ENCODE measurements at places on chromosomes 3 and 15.

GRCh38 chr3:82012775-82013174 is 251.3 kb upstream of the GBE1 start:
- no peak for DNase-seq

DNA sequence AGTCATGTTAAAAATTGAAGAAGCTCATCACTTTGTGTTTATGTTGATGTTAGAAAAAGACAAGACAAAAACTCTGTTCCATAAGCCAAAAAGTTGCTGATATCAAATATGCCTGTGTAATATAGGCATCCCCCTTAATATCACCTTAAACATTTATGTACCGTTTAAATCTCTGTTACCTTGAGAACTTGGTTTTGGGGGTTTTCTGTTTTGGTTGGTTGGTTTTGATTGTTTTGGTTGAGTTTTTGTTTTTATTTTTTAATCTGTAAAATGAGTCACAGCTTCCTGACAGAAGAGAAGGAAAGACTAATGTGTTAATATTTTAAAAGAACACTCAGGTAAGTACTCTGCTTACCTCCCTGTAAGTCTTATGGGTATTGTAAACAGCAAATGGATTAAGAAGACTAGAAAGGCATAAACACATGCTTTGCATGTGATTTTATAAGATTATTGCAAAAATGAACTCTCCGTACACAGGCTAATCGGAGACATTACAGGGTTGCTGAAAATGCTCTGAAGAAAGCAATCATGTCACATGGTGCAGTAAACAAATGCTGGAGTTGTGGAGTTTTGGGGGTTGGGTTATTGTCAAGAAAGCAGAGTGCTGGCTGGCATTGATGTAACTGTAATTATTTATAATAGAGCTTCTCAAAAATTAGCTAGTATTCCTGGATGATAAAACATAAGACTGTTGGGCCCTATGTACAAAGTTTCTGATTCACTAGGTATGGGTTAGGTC is 69.5 kb upstream of the MBNL1 start:
- DNase-seq = no peak

GRCh38 chr3:182671942-182672341 is 121.4 kb upstream of the ATP11B start:
- no peak for DNase-seq

DNA sequence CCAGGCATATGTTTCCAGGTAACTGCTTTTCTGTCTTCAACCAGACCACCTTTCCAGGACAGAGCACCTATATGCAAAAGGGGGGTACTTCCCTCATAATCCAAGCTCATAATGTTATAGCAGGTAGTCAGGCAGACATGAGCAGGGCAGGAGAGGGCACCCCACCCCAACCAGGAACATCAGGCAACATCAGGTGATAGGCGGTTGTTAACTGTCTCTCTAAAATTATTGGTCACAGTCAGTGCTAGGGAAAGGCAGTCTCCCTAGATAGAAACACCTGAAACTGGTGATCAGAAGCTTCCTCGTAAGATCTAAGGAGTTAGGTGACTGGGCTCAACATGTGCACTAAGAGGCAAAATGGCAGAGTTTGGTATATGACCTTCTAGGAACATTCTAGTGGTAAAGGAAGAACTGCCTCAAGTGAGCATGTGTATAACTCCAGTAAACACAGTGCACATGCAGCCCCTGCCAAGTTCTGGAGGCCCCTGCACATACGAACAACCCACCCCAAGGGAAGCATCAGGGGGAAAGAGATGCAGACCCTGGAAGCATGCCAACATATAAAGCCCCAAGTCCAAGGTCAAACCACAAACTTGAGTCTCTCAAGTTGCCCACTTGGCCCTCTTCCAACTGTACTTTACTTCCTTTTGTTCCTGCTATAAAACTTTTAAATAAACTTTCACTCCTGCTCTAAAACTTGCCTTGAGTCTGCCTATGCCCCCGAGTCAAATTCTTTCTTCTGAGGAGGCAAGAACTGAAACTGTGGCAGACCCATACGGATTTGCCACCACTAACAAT is 270.9 kb downstream of the ULK4 start:
- DNase-seq = no peak

DNA sequence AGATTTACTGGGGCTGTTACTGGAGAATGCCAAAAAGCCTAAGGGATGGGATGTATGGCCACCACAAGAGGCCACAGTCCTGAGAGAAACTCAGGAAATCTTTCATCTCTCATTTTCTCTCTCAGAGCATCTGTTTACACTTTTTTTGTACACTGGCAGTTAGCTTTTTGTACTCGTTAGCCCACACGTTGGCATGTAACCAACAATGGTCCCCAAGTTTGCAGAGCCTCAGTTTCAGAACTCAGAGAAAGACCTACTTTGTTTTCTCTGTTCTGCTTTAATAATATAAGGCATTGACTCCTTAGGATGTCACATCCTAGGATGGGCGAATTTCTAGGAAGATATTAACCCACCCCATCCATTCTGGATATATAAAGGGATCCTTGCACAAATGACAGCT is 183.5 kb downstream of the SUCNR1 start:
- DNase-seq = no peak

DNA sequence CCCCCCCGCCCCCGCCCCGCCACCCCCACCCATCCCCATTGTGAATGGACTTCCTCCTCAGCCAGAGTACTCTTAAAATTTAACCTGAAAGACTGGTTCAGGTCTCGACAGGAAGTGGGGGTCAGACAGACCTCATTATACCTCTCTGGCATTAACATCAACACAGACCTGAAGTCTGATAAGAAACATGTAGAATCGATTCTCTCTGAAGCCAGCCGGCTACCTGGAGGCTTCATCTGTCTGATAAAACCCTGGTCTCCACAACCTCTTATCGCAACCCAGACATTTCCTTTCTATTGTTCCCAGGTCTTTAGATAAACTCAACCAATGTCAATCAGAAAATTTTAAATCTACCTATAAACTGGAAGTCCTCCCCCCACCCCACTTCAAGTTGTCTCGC is 42.6 kb downstream of the SLCO2A1 start:
- no peak for DNase-seq

GRCh38 chr15:94700211-94700610 is 468.9 kb downstream of the MCTP2 start:
- DNase-seq = no peak

DNA sequence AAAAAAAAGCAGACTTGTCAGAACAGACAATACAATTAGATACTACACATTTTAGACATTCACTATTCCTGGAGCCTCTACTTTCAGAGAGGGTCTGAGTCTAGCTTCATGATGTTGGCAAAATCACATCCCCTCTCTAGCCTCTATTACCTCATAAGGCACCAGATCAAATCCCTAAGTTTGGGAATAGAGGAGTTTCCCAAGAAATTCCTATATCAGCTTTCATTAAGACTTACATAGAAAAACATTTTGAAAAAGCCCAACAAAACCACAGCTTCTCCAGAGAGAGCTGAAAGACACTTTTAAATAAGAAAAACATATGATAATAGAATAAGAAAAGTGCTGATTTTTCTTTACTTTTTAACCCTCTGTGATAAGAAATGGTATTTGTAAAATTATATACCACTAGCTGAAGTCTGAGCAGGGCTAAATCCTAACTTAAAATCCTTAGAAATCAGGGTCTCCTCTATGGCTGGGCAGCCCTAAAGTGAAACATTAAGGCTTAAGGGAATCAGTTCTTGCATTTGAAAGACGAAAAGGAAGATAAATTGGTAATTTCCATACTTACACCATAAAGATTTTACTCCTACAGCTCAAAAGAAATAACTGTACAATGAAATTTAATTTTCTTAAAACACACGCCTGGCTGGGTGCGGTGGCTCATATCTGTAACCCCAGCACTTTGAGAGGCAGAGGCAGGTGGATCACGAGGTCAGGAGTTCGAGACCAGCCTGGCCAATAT is 4.3 kb downstream of the TBC1D2B start:
- DNase-seq = no peak

- DNase-seq = no peak
Measured at GRCh38 chr15:74422265-74422651, 11.5 kb downstream of the SEMA7A start.

DNA sequence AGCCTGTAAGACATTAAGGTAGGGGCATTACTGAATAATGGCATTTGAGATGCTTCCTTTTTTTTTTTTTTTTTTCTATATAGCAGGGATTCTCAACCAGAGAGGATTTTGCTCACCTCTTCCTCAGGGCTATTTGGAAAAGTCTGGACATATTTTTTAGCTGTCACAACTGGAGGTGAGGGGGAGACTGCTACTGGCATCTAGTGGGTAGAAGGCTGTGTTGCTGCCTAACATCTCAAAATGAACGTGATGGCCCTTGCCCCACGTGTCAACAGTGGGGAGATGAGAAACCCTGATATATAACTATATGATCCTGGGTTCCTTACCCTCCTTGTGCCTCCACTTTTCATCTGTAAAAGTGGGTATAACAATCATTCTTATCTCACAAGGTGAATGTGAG is 71.9 kb downstream of the CADPS start:
- no peak for DNase-seq

DNA sequence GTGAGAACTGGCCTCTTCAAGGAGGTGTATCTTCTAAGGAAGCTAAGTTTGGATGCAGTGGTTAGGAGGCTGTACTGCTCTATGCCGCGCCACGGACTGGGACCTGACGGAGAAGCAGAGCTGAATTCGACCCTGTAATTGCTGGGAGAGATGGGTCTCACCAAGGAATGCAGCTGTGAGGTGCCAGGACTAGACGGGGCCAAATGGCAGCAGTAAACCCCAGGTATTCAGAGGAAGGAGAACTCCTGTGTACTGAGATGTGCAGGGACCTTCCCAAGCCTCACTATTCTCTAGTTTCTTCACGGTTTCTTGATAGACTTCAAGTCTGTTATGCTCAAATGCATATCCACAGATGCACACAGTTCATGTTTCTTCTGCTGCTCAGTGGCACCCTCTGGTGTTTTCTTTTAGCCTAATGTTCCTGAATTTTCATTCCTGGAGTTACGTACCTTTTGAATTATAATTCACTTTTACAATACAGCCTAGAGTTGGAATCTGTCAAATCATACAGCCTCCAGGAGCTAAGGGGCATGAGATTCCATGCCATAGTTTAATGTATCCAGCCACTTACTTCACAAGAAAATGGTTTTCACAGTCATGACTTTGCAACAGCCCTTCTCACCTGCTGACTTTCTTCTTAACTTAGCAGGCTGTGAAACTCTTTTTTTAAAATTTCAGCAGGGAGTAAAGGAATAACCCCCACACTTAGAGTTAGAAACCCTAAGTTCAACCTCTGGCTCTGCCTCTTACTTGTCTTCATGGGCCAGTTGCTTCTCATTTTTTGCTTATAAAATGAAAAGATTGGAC is 61.8 kb downstream of the GLDN start:
- DNase-seq = no peak

- DNase-seq = no peak
Measured at GRCh38 chr15:39887832-39888231, 32.2 kb downstream of the GPR176 start.

All from DMS 273 treated with DMSO at 0.1 percent for 48 hours (cell line).